DMS79 (cell line): ENCODE measurements at places on chromosomes 1 and 21.

GRCh38 chr1:145716641-145717345, 2.5 kb upstream of the CD160 start:
- DNase-seq = no peak

GRCh38 chr1:20063861-20064292, 6.1 kb upstream of the PLA2G5 start:
- no peak for DNase-seq

- no peak for DNase-seq
Measured at GRCh38 chr1:57165546-57165945, 199.7 kb upstream of the C8B start.

- no peak for DNase-seq
Measured at GRCh38 chr1:90411185-90411584, 305.9 kb downstream of the BARHL2 start.

- DNase-seq = peak; percentile 19
Measured at GRCh38 chr1:48627486-48627885, 149.2 kb downstream of the BEND5 start.

- no peak for DNase-seq
Measured at GRCh38 chr1:192954705-192955265, 104.4 kb downstream of the UCHL5 start.

GRCh38 chr1:118081387-118081786, 103.6 kb downstream of the SPAG17 start:
- DNase-seq = peak; percentile 62

DNA sequence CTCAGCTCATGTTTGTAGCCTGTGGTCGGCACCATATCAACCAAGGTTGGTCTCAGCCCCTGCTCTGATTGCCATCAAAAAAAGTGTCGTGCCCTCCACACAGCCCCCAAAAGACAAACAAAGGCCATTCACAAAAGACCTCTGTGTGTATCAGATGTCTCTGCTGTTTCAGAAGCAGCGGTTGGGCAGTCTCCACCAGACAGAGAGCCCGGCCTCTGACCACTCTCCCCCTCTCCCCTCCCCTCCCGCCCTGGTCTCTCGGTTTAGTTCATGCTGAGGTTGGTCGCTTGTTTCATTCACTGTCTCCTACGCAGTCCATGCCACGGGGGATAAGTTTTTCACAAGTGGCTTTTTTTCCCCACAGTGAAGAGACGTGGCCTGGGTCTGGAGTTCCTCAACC, 27.1 kb downstream of the ACTA1 start:
- no peak for DNase-seq
